Activated CD4-positive, alpha-beta T cell treated with anti-CD3 and anti-CD28 coated beads for 1 hour (primary cell): ENCODE measurements at places on chromosomes 2 and 18.

DNA sequence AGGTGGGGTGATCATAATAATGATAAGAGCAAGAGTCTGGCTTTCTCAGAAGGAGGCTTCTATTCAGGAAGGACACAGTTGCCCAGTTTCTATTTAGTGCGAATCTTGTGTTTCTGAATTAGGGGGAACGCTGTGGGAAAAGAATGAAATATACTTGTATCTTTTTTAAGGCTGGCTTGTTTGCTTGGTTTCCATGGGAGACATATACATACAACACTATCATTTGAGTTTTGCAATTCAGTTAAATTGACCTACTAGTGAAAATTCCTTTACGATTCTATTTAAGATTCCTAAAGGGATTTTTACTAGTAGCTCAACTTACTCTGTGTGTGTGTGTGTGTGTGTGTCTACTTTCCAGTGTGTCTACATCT is 24.7 kb upstream of the ANKRD62 start:
- DNase-seq: no peak

GRCh38 chr18:54964741-54965140 is 5.5 kb upstream of the CCDC68 start:
- no peak for DNase-seq

DNA sequence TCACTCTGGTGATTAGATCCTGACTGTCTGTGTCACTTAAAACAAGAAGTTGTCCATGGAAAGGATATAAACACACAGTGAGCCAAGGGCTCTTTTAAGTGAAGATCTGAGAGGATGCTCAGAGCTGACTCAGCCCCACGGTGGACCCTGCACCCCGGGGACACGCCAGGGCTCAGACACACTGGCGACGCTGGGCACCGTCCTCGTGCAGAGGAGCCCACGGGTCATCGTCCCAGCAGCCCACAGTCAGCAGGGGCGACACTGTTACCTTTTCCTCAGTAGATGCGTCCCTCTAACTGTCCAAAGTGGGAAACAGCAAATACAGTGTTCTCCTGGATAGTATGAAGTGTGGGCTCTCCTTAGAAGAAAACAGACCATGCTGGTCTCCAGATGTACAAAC is 225.6 kb downstream of the HDAC4 start:
- DNase-seq: no peak

DNA sequence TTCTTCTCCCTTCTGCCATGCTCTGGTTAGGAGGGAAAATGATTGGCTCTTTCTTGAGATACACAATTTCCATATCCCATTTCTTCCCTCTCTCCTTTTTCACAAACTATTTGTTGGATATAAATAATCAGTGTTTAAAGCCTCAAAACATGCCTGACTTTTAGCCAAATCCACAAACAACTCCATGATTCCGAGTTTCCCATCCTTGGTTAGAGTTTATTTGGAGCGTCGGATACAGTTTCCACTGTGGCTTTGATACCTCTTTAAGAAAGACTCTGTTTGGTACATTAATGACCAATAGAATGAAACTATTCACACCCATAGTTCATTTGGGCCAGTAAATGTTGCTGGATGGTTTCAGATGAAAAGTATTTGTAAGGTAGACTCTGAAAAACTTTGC is 5.9 kb upstream of the FHL2 start:
- no peak for DNase-seq

DNA sequence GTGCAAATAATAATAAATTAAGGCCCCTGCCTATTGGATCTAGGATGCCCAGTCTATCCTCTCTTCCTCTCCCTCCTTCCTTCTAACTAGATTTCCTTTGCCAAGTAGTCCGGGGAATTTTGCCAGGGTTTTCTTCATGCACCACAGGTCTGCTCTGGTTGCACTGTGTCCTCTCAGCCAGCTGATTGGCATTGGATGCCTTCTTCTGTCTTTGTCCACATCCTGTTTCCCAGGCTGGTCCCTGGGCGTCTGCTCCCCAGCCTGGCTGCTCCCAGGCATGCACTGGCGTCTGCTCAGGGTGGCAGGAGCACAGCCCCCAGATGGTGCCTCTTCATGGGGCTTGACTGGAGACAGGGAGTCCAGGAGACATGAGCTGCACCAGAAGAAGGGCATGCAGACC is 66.4 kb downstream of the GALR1 start:
- DNase-seq: no peak

- DNase-seq: no peak
Observed at GRCh38 chr2:203835892-203836800, 31.4 kb upstream of the CTLA4 start.

DNA sequence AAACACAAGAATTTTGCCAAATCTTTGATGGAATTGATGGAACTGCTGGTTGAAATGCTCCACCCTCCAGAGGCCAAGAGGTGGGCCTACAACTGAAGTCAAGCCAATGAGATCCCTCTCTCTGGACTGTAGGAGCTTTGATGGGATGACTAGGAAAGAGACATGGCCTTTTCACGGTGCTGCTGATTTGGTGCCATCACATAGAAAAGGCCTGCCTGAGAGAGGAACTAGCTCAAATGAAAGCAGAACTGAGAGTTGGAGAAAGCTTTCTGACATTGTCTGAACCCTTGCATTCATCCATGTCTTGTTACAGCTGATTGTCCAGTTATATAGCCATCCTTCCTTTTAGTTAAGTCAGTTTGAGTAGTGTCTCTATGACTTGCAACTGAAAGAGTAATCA is 283.8 kb upstream of the LYPD1 start:
- DNase-seq: no peak

DNA sequence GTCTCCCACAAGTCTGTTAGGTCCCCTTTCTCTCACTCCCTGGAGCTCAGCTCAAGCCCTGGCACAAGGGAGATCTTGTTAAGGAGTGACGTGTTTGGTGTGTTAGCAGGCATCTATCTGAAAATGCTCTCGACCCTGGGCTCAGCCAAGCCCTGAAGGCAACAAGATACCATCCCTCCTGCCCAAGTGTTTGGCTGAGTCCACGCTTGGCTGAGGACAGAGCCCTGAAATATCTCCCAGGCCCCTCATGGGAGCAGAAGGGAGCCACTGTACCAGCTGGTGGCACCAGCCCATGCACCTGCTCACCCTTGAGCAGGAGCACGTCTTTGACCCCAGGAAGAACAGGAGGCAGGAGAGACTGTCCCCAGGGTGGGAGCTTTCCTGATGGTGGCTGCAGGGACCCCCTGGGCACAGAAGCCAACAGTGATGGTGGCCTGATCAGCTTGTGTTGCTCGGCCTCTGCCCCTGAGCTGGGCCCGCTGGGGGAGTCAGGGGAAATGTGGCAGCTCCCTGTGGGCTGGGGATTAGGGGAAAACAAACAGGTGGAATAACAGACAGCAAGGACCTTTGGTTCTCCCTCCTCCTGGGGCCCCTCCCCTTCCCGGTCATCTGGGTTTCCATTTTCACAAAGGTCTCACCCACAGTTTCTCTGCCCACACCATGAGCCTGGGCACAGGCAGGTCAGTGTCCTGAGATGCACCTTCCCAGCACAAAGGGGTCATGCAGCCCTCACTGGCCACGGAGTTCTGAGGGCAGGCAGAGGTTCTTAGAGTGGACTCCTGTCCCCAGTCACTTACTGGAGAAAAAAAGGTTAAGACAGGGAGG is 91.6 kb downstream of the RHOB start:
- DNase-seq: no peak

GRCh38 chr2:122191331-122191730 is 435.9 kb downstream of the TSN start:
- DNase-seq: no peak

GRCh38 chr2:140916410-140916809 is 1214.4 kb downstream of the LRP1B start:
- DNase-seq: no peak

GRCh38 chr18:10032331-10033015 is 118.7 kb downstream of the VAPA start:
- DNase-seq: no peak
